ENCODE measurements at places on chromosomes 5 and 9.

GRCh38 chr5:154421868-154422267, 23.9 kb upstream of the SAP30L start:
- DNase-seq, result no peak

DNA sequence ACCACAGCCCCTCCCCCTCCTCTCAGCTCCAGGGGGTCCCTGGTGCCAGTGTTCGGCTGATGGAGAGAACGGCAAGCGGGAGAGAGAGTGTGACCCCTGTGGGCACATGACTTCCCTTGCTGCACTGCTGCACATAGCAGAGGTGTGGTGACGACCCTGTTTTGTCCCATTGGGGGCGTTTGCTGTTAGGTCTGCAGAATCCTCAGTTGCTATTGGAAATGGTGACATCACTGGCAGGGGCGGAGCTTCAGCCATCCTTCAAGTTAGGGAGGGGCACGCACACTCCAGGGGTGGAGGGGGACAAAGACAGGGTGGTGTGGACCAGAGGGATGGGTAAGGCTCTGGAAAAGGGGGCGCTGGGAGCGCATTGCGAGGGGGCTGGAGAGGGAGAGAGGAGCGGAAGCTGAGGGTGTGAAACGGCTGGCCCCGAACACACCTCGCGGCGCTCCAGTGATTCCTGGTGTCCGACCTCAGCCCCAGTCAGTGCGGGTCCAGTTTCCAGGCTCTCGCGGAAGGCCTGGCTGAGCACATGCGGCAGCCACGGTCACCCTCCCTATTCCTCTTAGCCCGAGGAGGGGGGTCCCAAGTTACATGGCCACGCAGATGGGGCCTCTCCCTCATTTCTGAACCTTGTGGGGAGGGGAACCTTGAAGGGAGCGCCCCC, 764 bp upstream of the GRIN1 start:
- peak; percentile 20 for DNase-seq

GRCh38 chr5:116013207-116013785, 19.0 kb upstream of the ARL14EPL start:
- no peak for DNase-seq

DNA sequence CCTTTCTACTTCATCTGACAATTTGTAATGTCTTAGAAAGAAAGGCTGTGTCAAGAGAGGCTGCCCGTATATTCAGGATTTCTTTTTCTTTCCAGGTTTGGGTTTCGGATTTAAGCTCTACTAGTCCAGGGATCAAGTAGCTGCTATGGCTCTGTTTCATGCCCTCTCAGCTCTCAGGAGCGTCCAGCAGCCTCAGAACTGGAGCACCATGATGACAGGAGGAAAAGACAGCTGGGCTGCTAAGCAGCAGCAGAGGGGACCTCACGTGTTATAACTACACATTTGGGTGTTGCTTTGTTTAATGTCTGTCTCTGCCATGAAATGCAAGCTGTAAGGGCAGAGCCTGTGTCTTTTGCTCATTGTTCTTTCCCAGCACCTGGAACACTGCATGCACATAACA, 28.5 kb downstream of the TBC1D2 start:
- DNase-seq, result no peak

DNA sequence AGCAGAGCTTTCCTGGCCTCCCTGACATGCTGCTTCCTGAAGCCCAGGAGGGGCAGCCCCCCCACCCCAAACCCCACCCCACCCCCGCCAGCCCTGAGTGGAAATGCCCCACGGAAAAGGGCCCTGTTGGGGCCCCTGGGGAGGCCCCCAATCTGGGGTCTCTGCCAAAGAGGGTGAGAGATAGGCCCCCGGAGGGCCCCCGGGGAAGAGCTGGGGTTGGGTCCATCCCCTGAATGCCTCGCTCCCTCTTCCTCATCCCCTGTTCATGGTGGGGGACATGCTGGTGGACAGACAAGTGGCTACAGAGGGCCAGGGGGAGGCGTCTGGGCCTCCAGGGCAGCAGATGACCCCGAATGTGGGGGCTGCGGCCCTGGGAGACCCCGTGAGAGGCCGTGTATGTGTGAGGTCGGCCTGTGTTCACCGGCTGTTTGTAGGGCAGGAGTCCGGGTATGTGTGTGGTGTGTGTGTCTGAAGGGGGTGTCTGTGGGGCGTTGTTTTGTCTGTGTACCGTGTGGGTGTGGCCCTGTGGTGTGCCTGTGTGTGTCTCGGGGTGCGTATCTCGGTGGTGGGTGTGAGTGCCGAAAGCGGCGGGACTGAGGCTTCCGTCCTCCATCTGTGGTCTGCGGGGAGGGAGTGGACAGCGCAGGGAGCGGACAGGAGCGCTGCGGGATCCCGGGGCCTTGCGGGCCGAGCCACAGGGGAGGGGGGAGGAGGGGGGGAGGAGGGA, 11.3 kb downstream of the C9orf50 start:
- peak; percentile 67 for DNase-seq

DNA sequence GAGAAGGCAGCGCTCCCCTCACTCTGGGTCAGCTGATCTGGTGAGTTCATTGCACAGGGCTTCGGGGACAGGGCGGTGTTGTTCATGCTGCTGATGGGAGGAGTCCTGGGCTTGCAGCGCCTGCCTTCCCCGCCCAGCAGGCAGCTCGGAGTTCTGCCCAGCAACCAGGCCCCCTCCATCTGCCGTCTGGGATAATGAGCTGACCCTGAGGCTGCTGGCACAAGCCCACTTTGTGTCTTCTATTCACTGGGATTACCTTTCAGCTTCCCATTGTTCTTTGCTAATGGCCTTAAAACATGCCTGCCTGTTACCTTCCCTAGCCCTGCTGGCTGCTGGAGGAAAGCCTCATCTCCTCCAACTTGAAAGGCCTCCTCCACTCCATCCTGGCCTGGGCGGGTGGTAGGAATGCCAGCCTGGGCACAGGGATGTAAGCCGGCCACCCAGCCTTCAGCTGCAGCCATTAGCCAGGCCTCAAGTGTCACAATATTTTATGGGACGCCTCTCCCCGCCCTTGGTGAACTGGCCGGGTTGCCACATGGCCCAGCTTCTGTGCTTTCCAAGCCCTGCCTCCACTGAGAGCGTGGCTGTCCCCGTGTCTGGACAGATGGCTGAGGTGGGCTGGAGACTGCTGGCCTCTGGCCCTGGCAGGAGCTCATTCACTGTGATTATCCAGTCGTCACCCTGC, 70.4 kb downstream of the GADD45G start:
- DNase-seq, result peak; percentile 59

DNA sequence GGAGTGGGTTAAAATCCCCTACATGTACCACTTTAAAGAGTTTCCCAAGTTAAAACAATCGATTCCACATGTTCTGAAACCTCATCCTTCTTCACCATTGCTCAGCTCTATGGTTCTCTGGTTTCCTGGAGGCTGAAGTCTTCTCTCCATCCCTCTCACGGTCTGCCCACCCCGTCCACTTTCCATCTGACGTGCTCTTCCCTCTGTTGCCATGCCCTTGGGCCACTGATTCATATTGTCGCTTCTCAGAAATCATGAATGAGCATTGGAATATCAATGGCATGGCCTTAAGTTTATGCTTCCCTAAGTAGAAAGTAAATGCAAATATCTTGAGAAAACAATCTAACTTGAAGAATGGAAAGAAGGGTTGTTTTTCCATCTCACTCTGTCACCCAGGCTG, 30.9 kb downstream of the GDNF start:
- DNase-seq, result no peak

GRCh38 chr9:105858006-105858690, 163.8 kb downstream of the TMEM38B start:
- no peak for DNase-seq

GRCh38 chr5:55320571-55320970, 12.8 kb downstream of the MTREX start:
- DNase-seq, result no peak

DNA sequence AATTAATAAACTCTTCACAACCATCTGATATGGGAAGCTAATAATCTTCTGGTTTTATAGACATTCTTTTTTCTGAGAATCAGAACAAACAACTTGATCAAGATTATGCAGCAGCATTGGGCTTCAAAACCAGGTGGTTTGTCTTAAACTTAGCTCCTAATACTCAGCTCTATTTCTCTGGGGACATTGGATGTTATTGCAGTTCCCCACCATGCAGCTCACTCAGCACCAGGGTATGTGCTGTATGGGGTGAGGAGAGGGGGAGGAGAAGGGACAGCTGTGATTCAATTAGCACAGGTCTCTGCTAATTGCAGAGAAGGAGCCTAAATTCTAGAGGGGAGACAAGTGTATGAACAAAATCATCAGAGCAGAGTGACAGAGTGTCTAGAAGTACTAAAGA, 210.7 kb upstream of the TNC start:
- DNase-seq, result no peak

- DNase-seq, result peak; percentile 58
Measured at GRCh38 chr5:136133222-136133921, 727 bp downstream of the SMAD5 start.

DNA sequence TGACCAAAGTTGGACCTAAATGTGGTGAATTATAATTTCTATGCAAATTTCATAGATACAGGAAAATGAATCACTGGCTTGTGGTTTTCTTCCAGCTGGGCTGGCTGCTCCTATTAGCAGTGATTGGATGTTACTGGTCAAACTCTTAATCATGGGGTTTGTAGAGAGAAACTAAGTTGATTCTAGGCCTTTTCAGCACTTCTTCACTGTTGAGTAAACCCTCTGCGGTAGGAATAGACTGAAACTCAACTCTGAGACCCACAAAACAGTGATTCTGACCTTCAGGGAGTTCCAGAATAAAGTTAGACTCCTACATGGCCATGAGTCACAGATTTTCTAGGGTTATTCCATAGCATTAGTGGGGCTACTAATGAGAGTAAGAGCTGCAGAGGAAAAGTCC, 47.9 kb upstream of the FKTN start:
- no peak for DNase-seq

DNA sequence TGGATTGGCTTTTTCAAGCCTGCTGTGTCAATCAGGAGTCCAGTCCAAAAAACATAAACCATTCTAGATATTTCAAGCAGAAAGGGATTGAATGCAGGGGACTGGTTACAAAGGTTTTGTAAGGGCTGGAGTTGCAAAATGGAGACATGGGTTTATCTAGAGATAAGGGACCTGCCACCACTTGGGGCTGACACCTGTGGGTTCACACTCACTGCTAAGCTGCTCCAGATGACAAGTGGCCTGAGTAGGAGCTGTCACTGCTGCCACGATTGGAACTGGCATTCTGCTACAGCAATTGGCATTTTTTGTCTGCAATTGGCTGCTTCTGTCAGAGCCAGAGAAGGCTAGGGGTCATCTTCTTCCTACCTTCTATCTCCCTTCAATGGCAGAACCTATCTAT, 66.3 kb upstream of the ZFR start:
- no peak for DNase-seq

DNA sequence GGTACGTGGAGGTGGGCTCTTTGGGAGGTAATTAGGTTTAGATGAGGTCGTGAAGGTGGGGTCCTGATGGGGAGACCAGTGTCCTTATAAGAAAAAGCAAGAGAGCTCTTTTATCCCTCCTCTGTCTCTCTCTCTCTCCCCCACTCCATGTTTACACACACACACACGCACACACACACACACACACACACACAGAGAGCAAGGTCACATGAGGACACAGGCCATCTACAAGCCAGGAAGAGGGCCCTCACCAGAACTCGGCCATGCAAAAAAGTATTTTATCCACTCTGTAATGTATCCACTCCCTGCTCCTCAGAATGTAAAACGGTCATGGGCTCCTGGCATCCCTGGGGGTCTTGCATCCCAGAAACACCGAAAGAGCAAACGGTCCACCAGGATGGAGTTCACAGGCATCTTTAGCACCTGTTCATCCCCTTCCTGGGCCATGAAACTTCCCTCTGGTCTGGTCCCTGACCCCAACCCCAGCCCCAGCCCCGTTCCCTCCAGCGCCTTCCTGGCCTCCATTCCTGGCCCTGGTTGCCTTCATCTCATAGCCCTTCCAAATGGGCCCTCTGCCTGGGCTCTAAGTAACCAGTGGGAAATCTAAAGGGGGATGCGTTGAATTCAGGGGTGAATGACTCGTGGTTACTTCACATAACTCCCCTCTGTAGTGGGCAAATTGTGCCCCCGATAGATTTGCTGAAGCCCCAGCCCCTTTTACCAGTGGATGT, 88.8 kb downstream of the NSUN2 start:
- DNase-seq, result no peak

GRCh38 chr5:96961053-96961452, 25.2 kb downstream of the LNPEP start:
- no peak for DNase-seq

GRCh38 chr5:66722686-66723085, 126.5 kb downstream of the MAST4 start:
- DNase-seq, result no peak

GRCh38 chr5:141326088-141326854, 4.0 kb upstream of the PCDHGA1 start:
- peak; percentile 46 for DNase-seq

- no peak for DNase-seq
Measured at GRCh38 chr5:40683305-40683704, 3.6 kb downstream of the PTGER4 start.

DNA sequence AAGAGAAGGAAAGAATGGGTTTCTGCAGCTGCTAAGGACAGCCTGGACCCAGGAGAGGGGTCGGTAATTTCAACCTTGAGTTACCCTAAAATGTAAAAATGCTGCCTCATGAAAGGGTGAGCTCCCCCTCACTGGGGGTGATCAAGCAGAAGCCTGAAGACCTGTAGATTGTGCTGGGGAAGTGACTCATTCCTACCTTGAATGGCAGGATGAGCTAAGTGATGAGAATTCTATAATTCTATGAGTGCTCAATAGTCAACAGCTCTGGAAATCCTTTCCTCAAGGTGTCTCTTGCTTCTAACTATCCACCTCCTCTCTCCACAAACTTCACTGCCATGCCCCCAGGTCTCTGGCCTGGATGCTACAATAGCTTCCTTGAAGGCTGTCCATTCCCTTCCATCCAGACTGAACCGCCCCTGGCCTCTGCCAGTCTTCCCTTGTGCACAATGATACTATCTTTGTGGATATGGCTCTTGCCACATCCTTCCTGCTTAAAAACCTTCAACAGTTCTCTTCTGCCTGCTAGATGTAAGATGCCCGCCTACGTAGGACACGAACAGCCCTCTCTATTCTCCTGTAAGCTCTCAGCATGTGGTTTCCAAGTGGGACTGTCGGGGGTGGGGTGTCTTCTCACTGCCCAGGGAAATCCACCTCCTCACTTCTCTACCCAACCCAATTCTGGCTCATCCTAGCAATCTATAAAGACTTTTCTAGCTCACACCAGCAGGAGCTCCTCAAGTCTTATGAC, 50.6 kb downstream of the PTPN3 start:
- no peak for DNase-seq

GRCh38 chr5:13212886-13213285, 731.6 kb downstream of the DNAH5 start:
- no peak for DNase-seq

DNA sequence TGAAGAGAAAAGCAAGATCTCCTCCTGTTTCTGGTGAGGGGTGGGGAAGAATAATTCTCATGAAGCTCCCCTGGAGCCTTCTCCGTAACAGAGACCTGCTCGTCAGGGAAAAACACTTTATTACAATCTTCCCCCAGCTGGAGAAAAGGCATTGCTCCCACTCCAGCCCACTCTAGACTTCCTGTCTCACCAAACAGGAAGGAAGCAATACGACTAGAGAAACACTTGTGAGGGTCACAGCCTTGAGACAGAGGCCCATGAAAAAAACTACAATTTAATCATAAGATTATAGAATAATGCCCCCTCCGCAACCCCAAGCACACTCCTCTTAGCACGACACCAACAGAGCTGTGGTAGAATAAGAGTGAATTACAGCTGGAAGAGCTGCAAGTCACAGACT, 197.2 kb upstream of the S1PR3 start:
- no peak for DNase-seq

Measured in left hindlimb (tissue), 1 donor.